Spleen (tissue), 13 donors: ENCODE measurements at places on chromosomes 6 and 20. TPM values are rescaled to one million over a fixed set of nuclear protein-coding genes. Genes with fewer than 3 reads are reported as not detected.

DNA sequence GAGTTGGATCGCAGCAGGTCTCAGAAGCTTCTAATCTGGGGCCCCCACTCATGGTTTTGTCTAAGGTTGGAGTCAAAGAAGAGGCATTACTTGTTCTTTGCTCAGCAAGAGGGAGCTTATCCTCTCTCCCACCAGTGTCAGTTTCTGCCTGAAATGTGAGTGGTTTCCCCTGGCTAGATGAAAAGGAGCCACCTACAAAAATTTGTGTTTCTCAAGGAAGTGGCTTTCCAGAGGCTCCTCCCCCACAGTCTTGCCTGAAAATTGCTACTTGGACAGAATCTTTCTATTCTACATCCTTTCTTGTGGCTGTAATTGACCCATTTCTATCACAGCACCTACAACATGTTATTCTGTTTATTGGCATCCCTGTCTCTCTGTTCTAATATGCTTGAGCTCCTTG, 37.9 kb downstream of the SCML4 start:
- H3K36me3 ChIP-seq = no peaks in the 10 kb centered on the region
- H3K4me1 ChIP-seq = peaks cover 41% of the 10 kb centered on the region
- no peak overlapping the region for H3K27ac ChIP-seq
- no peak for DNase-seq
- H3K4me3 ChIP-seq = no peak overlapping the region

DNA sequence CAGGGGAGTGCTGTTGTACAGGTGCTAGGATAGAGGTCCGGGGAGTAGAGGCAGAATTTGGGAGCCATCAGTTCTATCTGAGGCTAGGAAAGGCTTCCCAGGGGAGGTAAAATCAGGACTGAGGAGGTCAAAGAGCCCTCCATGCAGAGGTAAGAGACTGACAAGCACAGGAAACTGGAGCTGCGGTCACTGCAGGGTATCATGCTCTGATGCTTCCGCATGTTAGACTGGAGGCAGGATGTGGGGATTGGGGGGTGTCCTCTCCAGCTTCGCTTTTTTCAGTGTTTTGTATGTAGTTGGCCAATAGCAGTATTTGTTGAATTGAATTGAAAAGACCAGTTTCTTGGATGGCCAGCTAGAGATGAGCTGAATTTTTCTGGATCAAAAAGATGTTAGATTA, 87.8 kb downstream of the SLC22A3 start:
- no peak overlapping the region for H3K27ac ChIP-seq
- H3K4me3 ChIP-seq = no peak overlapping the region
- no peaks in the 10 kb centered on the region for H3K36me3 ChIP-seq
- peaks cover 5% of the 10 kb centered on the region for H3K27me3 ChIP-seq
- DNase-seq = no peak

DNA sequence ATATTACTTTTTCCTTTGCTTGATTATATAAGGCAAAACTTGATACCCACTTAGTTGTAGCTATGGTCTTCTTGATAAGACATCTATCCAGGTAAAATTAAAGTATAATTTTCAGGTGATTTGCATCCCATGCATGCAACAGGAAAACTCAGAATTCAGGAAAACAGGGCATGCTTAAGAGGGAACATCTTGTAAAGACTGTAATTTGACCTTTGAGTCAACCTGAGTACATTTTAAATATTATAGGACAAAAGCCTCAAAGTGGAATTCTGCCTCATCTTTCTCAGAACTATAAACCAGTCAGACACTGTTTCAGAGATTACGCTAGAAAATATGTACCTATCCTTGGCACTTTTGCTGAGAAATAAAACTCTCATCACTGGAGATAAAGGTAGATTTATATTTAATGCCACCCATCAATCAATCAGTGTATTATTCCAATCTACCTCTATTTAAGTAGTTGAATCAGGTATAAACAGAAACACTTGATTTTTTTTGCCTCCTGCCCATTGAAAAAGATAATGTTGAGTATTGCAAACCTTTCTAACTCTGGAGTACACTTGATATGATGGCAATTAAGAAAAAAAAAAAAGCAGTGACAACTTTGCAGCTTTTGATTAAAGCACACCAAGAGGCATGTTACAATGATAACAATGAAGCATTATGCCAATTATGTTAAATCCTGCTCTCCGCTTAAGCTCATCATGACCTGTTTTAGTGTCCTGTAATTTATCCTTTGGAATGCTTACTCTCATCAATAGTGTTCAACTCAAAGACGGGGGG, 2.8 kb downstream of the CITED2 start:
- peak overlapping the region; percentile 79 for H3K4me3 ChIP-seq
- no peaks in the 10 kb centered on the region for H3K27me3 ChIP-seq
- no peaks in the 10 kb centered on the region for H3K36me3 ChIP-seq
- H3K4me1 ChIP-seq = peaks cover 58% of the 10 kb centered on the region

DNA sequence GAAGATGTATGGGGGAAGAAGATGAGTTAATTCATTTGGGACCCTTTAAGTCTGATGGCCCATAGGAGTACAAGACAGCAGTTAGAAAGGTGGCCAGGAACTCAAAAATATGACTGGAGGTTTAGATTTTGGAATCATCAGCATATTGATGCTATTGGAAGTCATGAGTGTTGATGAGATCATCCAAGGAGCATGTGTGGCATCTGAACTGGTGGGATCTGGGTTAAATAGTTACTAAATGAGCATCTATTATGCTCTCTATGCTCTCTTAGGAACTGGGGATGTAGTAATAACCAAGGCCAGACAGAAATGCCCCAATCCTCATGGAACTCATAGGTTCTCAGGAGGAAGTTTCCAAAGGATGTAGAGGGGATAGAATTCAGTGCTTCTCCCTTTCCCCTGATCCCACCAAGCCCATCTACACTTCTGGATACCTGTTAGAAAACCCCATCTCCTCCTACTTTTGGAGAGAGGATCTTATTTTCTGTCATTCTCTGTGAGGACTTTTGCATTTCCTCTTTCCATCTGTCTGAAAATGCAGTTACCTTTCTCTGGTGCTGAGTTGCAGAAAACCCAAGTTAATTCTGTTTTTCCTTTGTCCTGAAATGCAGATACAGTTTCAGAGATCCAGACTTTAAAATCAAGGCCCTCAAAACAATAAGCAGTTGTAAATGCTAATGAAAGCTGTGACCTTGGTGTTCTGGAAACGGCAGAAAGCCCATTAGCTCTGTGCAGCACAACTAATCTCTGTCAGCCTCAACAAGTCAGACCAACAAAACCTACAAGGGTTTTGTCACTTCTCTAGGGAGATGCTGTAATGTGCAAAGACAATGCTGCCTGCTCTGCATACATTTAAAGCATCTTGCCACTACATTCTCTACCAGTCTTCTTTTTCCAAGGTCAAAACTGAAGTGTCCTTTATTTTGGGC, 65.8 kb downstream of the TBC1D7 start:
- H3K36me3 ChIP-seq = no peaks in the 10 kb centered on the region
- no peaks in the 10 kb centered on the region for H3K27me3 ChIP-seq
- H3K4me1 ChIP-seq = peaks cover 7% of the 10 kb centered on the region

DNA sequence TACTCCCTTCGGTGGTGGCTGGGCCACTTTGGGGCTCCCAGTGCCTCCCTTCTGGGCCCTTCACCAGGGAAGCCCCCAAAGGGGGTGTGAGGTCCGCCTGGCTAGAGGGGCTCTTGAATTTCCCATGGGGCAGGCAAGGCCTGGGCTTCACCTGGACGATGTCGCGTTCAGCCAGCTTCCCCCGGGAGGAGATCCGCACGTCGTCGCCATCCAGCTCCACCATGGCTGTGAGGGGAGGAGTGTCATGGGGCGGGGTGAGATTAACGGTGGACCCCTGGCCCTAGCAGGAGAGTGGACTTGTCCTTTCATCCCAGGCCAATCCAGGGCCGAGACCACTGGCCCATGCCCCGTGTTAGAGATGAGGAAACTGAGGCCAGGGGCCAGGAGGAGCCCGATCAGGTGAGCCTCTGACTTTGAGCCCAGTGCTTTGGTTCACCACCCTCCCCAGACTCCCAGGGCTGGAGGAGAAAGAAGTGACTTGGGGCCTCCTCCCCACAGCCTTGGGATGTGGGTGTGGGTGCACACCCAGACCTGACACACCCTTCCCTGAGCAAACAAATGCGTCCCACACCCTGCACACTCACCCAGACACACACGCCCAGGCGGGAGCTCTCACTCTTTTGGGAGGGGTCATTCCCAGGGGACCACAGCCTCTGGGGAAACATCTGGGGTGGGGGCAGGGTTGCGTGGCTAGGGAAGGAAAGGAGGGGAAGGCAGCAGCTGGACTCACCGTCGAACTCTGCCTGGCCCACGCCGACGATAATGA, 46.1 kb downstream of the RAB44 start:
- H3K4me3 ChIP-seq = no peak overlapping the region
- H3K36me3 ChIP-seq = no peaks in the 10 kb centered on the region
- no peak overlapping the region for H3K27ac ChIP-seq
- no peak for DNase-seq

DNA sequence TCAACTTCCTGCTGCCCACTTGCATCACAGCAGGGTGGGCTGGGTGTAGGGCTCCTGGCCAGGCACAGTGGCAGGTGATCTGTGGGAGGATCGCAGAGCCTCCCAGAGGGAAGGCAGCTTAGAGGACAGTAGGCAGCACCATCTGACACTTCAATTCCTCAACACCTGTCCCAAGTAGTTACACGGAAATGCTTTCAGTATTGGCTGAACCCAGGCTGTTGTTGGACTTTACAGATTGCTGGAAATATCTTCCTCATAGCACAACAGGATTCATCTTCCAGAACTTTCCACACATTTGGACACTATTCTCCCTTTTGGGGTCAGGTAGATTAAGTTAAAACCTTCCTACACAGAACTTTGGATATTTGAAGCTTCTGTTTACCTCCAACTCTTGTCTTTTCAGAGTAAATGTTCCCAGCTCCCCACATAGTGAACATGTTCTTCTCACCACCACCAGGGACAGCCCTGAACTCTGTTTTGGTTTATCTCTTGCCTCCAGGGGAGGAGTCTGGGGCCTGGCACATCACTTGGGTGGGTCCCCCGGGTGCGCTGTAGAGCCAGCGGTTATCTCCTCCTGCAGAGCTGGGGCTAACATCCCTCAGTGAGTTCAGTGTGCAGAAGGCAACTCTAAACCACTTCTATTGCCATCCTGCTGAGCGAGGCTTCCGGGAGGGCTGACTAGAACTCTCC, 3.5 kb upstream of the SLC22A2 start:
- no peak overlapping the region for H3K27ac ChIP-seq
- DNase-seq = no peak
- H3K4me3 ChIP-seq = no peak overlapping the region
- no peaks in the 10 kb centered on the region for H3K36me3 ChIP-seq

DNA sequence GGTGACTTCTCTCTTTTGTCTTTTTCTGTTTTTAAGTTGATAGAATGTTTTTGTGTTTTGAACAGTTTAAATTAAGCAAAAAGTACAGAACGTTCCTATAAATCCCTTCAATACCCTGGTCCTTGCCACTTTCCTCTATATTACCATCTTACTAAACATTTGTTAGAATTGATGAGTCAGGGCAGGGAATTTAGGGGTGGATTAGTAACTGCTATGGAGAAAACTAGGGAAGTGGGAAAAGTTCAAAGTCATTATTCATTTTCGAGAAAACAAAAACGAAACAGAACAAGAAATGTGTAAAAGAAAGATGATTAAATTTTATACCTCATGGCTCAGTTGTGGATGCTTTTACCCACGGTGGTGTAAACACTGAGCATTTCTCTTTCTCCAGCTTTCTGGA, 240.4 kb upstream of the SULF2 start:
- no peaks in the 10 kb centered on the region for H3K36me3 ChIP-seq
- no peak overlapping the region for H3K4me3 ChIP-seq
- H3K27ac ChIP-seq = no peak overlapping the region
- no peak for DNase-seq
- no peaks in the 10 kb centered on the region for H3K4me1 ChIP-seq

- peaks cover 89% of the 10 kb centered on the region for H3K36me3 ChIP-seq
- H3K4me1 ChIP-seq = peaks cover 11% of the 10 kb centered on the region
- no peak overlapping the region for H3K27ac ChIP-seq
- no peak overlapping the region for H3K4me3 ChIP-seq
Observed at GRCh38 chr20:17629678-17630089, 52.4 kb downstream of the RRBP1 start.

GRCh38 chr6:17703256-17703694, 3.5 kb downstream of the NUP153 start:
- peak overlapping the region; percentile 37 for H3K27ac ChIP-seq
- DNase-seq = no peak
- no peaks in the 10 kb centered on the region for H3K27me3 ChIP-seq
- no peak overlapping the region for H3K4me3 ChIP-seq
- H3K4me1 ChIP-seq = peaks cover 31% of the 10 kb centered on the region

Gene RSPO3
- polyA plus RNA-seq = 3.6 TPM

Gene PRDM1
- 2.2 TPM for polyA plus RNA-seq

Gene SLC22A2
- not detected for polyA plus RNA-seq

Gene NRSN1
- not detected for polyA plus RNA-seq

Gene CCN2
- polyA plus RNA-seq = 20.6 TPM

Gene LINC00237
- not detected for polyA plus RNA-seq
